ENCODE measurements at places on chromosomes 2 and 18.

DNA sequence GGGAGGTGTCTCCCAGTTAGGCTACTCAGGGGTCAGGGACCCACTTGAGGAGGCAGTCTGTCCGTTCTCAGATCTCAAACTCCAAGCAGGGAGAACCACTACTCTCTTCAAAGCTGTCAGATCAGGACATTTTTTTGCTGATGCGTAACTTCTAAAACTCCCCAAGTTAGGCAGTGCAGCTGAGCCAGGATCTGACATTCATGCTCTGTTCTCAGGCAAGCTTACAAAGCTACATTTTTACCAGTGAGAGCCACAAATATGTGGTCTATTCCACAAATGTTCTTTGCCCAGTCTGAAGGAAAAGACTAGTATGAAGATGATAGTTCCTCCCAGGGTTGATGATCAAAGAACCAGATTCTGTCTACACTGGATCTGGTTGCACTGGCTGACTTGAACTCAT lies 184.1 kb downstream of the MTCL1 start:
- DNase-seq: no peak

DNA sequence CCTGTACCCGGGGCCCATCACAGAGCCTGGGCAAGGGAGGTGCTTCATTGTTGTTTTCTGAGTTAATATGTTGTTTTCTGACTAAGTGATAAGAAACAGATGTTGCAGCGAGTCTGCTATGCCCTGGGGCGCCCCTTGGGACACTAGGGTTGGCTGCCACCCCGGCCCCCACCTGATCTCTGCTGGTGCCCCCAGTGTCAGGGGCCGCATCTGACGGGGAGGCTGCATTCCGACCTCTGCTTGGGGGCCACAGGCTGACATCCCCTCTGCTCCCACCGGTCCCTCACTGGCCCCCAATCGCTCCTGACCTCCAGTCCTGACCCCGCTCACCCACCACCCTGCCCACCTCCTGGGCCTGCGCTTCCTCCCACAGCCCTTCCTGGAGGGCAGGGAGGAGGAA lies 65.9 kb downstream of the LONRF2 start:
- no peak for DNase-seq

DNA sequence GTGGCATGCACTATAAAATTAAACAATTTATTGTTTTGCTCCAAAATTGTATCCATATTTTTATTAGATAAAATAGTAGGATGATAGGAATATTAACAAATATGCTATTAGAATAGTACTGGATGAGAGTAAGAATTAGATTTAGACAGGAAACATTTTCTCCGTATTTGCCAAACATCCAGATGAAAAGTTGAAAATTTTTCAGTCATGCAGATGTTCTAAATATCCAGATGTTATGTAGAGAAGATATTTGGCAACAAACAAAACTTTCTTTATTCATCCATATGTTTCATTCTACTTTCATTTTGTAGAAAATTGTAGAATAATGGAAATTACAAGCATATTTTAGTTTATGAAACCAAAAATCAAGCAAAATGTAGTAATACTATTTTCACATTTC lies 45.2 kb upstream of the NEUROD1 start:
- DNase-seq: no peak

GRCh38 chr18:76475450-76476194 lies 19.4 kb downstream of the ZNF516 start:
- DNase-seq: no peak

- DNase-seq: no peak
Measured at GRCh38 chr2:219520079-219520478, 5.8 kb downstream of the ASIC4 start.

GRCh38 chr2:69635432-69635831 lies 8.1 kb downstream of the AAK1 start:
- no peak for DNase-seq

DNA sequence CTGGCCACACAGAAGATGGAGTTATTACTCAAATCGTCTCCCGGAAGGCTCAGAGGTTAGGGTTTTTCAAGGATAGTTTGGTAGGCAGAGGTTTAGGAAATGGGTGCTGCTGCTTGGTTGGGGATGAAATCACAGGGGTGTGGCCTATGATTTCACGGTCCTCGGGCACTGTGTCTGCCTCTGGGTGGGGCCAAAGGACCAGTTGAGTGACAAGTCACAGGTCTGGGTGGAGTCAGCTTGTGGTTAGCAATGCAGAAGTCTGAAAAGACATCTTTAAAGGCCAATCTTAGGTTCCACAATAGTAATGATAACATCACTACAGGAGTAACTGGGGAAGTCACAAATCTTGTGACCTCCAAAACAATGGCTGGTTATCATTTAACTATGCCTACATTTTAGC lies 387.8 kb downstream of the ZNF521 start:
- DNase-seq: no peak

DNA sequence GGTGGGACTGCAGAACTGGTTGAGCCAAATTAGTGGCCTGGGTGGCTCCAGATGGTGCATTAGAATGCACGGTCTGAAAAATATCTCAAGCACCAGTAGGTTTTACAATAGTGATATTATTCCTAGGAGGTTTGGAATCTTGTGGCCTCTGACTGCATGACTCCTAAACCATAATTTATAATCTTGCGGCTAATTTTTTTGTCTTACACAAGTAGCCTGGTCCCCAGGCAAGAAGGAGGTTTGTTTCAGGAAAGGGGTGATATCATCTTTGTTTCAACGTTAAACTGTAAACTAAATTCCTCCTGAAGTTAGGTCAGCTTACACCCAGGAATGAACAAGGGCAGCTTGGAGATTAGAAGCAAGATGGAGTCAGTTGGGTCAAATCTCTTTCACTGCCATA lies 98.9 kb upstream of the ARL4C start:
- no peak for DNase-seq

DNA sequence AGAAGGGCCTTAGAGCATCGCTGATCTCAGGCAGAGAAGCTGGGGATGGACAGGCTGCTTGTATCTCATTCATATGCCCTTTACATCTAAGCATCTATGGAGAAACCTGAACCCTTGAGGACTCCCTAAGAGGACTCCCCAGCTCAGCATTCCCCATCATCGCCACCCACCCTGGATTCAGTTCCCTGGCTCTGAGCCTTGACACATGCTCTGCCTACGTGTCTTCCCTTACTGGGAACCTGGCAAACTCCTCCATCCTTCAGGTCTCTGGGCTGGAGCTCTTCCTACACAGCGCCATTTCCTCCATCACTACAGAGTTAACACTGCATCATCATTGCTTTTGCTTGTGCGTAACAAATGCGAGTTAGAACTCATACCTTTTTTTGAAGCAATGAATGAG lies 31.2 kb upstream of the OTOF start:
- DNase-seq: no peak

- no peak for DNase-seq
Measured at GRCh38 chr18:2002604-2003003, 568.7 kb downstream of the METTL4 start.

- no peak for DNase-seq
Measured at GRCh38 chr2:54591551-54591950, 131.9 kb upstream of the EML6 start.

GRCh38 chr2:160458718-160459453 lies 34.7 kb downstream of the RBMS1 start:
- no peak for DNase-seq

- no peak for DNase-seq
Measured at GRCh38 chr2:139825726-139826125, 1045.5 kb upstream of the NXPH2 start.

DNA sequence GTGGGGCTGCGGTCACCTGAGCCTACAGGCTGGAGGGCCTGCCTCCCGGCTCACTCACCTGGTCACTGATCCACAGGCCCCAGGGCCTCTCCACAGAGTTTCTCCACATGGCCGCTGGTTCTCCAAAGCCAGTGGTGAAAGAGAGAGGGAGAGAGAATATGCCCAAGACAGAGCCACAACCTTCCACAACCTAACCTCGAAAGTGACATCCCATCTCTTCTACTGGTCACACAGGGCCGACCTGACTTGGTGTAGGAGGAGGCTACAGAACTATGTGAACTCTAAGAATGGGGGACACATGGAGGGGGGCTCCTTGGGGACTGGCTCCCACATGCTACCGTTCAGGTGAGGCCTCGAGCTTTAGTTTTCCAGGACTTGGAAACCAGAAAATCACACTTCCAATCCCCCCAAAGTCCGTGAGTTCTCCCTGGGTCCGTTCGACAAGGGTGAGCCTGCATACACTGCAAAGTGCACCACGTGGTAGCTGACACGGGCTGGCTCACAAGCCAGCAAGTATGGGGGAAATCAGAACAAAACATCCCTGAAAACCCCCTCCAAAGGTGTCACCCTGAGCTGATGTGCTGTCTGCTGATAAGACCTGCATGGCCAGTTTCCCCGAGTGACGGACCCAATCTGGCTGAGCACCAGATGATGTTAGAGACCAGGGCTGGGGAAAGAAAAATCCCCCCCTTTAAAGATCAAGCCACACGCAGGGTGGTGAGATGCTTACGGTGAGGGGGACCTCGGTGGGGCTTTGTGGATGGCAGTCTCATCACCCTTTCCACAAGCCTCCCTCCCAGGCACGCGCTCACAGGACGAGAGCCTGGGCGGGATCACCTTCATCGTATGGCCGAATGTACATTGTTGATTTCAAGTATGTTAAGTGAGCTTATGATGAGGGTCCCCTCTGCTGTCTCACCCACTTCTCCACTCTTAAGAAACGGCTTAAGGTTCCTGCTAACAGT lies 54.2 kb upstream of the SEMA4C start:
- no peak for DNase-seq

- no peak for DNase-seq
Measured at GRCh38 chr2:117137371-117137770, 677.1 kb upstream of the DDX18 start.

- no peak for DNase-seq
Measured at GRCh38 chr2:218743068-218743467, 32.4 kb downstream of the TTLL4 start.

GRCh38 chr2:208266553-208266893 lies 468 bp downstream of the PIKFYVE start:
- no peak for DNase-seq

DNA sequence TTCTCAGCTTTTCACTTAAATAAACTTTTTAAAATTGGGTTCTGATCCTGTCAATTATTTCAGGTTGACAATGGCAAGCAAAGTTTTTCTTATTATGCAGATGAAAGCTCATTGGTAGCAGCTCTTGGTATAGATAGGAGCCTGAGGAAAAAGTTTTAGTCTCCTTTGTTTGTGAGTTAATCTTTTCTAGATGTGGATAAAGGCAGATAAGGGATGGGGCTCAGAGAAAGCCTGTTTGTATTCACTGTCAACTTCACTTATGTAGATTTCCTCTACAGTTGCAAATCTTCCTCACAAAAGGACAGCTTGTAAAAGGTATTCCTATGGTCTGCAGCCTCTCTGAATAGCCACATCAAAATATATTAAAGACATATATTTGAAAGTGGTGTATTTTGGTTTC lies 224.5 kb upstream of the SPOPL start:
- no peak for DNase-seq

DNA sequence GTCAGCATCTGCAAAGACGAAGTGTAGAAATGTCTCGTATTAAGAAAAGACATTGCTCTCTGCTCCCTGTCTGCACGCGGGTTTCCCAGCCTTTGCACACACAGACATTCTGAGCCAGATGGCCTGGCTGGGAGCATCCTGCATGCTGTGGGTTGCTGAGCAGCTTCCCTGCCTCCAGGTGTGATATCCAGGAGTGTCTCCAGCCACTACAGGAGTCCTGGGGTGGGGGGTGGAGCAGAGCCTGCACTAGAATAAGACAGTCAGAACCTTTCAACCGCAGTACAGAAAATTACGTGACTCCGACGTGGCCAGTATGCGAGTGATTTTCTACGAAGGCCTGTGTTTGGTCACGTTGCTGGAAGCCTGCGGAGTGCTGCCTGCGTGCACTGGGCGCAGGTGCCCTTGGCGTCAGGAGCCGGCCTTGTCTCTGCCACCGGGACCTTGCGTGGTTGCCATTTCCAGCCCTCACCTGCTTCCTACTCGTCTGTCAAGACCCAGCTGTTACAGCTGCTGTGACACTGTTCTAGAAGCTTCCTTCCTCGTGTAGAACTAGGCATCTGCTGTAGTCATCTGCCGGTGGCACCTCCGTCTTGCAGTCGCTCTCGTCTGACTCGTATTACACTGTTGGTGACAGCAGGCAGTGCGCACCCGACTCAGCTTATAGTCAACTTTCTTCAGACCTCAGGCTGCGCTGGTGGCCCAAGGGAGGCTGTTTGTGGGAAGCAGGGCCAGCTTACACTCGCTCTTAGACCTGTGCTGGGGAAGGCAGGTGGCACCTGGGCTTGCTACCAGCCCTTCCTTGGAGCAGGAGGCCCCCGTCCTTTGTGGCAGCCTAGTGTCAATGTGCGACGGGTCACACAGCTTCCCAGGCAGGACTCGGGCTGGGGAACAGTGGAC lies 11.2 kb downstream of the CTDP1 start:
- DNase-seq: no peak

- no peak for DNase-seq
Measured at GRCh38 chr2:236238751-236239150, 25.5 kb downstream of the ASB18 start.

GRCh38 chr2:166088634-166089033 lies 39.2 kb downstream of the SCN1A start:
- DNase-seq: no peak

DNA sequence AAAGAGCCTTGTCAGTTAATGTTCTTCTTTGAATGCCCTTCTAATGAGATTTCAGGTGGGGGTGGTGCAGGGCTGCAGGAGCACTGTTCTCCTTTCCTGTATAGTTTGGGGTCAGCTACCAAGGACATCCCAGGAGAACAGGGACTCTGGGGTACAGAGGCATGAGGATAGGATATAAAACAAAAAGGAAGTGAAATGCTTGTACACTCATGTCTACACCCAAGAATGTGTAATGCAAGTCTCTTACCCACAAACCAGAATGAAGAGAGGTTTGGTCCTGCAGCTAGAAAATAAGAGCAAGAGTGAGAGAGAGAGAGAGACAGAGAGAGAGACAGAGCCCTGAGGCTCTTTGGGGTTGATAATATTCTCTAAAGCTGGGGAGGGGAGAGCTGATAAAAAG lies 151.8 kb upstream of the KCTD1 start:
- DNase-seq: no peak

DNA sequence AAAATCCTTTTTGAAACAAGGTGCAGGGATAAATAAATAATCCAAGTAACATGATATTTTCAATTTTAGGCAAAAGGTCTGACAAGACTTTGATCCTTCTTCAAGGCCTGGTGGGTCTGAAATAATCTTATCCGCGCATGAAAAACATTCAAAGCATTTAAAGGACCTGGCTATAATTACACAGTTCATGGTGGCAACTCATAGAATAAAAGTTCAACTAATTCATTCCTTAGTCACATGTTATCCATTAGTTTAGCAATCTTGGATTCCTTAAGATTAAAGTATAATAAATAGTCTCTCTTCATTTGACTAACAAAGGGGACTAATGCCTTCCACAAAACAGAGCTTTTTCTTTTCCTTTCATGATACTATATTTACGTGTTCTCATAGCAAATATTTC lies 21.0 kb upstream of the SLC38A11 start:
- no peak for DNase-seq
